HS-5 (cell line): ENCODE measurements at places on chromosomes 5 and 9.

GRCh38 chr5:157213527-157214243 is 33.0 kb downstream of the ITK start:
- DNase-seq, result no peak

DNA sequence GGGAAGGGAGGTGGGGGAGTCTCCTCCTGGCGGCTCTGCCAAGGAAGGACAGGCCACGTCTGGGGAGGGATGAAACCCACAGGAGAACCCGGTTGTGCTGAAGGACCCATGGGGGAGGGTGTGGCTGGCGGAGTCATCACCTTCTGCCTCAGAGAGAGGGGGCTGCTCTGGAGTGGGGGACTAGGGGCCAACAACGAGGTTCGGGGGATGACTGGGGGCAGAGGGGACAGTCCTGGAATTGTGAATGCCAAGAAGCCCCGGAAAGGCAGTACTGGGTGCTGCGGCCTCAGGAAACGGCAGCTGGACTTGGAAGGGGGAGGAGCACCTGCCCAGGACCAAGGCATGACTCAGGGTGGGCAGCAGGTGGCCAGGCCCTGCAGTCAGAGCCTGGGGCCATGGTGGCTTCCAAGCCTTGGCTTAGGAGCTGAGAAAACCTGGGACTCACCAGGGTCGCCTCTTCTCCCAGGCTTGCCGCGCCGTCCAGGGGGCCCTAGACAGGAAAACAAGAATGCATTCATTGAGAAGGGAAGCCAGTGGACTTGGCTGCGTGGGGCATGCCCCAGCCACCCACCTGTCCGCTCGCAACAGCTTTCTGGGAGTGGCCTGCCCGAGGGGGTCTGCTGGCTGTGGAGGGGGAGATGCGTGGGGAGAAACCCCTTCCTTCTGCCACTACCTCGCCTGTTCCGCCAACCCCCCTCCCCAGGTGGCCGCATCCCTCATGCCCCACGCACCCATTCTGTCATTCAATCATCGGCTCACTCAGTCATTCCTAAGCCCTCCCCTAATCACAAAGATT is 74.0 kb upstream of the PHYKPL start:
- no peak for DNase-seq

- DNase-seq, result no peak
Measured at GRCh38 chr9:87854580-87854955, 28.1 kb upstream of the SPATA31E1 start.

GRCh38 chr9:92133949-92134604 is 18.9 kb upstream of the SPTLC1 start:
- DNase-seq, result no peak

- no peak for DNase-seq
Measured at GRCh38 chr5:126538579-126538978, 56.4 kb downstream of the ALDH7A1 start.

DNA sequence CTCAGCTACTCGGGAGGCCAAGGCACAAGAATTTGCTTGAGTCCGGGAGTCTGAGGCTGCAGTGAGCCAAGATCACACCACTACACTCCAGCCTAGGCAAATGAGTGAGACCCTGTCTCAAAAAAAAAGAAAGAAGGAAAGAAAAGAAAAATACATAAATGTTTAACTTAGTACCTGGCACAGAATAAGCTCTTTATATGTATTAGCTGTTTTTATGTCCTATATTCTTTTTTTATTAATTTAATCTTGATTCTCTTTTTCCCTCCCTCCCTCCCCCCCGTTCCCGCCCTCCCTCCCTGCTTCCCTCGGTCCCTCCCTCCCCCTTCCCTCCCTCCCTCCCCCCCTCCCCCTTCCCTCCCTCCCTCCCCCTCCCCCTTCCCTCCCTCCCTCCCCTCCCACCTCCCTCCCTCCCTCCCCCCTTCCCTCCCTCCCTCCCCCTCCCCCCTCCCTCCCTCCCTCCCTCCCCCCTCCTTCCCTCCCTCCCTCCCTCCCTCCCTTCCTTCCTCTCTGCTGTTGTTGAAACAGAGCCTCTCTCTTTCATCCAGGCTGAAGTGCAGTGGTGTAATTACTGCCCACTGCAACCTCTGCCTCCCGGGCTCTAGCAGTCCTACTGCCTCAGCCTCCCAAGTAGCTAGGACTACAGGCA is 135.8 kb upstream of the GRHPR start:
- no peak for DNase-seq

DNA sequence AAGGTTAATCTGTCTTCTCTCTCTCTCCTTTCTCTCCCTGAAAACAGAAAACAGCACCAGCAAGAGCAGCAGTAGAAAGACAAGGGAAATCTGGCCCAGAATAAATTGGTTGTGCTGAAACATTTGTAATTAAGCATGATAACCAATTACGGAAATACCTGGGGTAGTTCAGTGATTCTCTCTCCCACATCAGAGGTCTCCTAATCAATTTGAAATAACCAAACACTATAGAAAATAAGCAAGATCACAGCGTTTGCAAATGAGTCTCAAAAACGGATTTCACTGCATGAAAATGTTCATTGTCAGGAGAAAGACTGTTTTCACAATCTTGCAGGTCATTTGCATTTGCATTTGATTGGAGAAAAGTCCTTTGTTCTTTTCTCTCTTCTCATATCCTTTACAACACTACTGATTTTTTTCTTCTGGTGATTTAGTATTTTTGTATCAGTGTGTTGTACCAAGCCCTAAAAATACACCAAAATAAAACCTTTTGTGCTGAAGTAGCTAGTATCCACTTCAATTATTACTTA is 36.8 kb upstream of the CDH6 start:
- no peak for DNase-seq

DNA sequence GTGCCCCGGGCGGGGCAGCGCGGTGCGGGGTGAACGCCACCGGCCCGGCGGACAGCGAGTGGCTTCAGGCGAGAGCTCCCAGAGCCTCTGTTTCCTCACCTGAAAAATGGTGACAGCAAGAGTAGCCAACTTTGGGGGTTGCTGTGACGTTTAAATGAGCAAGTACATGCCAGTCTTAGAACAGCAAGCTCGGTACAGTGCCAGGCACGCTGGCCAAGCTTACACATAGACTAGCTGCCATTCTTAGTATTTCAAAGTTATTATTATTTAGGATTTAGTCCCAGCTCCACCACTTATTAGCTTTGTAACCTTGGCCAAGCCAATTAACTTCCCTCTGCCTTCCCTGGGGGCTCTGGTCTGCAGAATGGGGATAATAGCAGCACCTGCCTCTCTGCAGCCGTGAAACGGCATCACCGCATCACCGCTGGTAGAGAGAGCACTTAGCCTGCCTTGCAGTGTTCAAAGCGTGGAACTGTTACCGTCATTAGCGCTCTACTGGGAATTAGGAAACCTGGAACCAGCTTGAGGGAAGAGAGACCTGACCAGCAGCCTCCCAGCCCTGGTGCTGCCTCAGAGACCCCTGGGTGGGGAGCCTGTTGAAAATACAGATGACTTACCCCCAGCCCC is at the start of gene C9orf50:
Gene C9orf50, minus strand, starts transcription at position 433 of the 627 bp plus-strand sequence. CDS start 527 bp downstream, outside the sequence.
- no peak for DNase-seq

- DNase-seq, result no peak
Measured at GRCh38 chr9:122118343-122119165, 25.4 kb upstream of the TTLL11 start.

DNA sequence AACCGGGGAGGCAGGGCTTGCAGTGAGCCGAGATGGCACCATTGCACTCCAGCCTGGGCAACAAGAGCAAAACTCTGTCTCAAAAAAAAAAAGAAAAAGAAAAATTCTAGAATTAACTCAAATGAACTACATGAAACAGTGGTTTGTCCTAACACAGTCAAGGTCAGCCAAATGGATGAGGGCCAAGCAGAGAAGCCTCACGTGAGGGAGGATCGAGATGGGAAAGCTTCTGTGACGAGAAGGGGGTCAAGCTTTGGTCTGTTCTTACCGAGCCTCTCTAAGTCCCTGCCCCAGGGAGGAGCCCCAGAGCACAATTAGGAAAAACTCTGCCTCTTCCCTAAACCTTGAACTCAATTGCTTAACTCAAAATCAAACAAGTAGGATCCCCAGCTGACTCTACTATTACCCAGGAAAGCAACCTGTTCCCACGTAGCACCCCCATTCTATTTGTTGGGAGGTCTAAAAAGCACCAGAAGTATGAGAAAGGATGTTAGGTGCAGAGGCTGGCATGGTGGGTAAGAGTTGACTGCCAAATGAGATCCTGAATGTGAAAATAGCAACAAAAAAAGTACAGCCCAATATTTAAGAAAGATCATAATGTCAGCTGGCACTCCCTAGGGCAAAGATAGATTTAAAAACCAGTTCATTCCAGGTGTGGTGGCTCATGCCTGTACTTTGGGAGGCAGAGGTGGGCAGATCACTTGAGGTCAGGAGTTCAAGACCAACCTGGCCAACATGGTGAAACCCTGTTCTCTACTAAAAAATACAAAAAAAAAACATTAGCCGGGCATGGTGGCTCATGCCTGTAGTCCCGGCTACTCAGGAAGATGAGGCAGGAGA is 7.2 kb downstream of the ALDH7A1 start:
- DNase-seq, result no peak

DNA sequence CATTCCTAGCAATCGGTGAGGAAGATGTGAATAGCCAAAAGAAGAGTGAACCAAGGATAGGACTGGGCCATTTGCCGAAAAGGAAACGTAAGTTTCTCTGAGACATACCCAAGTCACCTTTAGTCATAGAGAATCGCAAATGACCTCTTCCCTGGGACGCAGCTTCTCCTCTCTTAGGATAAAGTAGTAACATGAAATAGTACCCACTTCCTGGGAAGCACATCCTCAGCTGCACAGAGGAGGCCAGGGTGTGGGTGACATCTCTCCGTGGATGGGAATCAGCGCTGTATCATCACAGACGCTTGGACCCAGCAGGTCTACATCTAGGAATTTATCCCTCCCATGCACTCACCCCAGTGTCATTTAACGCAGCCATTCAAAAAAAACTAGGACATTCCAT is 120.9 kb upstream of the PHYKPL start:
- DNase-seq, result no peak

DNA sequence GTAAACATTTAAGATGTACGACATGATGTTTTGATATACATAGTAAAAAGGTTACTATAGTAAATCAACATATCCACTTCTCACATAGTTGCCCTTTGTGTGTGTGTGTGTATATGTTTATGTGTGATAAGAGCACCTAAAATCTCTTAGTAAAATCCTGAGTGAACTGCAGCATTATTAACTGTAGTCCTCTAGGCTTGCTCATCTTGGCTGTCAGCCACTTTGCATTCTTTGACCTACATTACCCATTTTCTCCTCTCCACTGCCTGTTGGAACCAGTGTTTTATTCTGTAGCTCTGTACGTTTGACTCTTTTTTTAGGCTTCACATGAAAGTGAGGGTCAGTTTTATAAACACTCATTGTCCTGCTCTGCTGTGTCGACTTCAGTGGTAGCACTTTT is 24.4 kb downstream of the C5orf22 start:
- DNase-seq, result no peak

DNA sequence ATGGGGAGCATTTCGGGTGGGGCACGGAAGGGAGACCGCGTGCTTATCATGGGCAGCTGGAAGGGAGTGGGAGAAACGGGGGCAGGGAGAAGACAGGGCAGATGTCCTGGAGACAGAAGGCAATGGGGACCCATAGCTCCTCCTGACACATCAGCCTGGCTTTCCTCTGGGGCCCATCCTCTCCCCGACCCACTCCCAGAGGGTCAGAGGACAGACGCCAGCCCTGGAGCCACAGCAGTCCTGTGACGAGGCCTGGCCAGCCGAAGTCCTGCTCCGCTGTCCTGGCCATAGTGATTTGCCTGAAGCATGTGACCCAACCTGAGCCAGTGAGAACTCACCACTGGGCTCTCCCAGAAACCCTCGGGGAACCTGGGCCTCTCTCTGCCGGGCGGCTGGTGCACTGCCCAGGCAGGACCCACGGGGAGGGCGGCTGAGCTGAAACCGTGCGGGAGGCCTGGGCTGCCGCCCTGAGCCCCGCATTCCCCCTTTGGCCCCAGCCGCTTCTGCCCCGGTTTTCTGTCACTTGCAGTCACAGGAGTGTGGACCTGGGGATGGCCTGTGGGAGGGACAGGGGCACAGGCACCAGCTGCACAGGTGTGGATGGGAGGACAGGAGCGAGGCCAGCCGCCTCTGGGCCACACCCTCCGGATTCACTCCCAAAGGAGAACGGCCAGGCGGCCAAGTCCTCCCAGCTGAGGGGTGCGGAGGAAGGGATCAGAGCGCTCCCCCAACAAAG is 19.8 kb downstream of the ADAMTS2 start:
- DNase-seq, result no peak

DNA sequence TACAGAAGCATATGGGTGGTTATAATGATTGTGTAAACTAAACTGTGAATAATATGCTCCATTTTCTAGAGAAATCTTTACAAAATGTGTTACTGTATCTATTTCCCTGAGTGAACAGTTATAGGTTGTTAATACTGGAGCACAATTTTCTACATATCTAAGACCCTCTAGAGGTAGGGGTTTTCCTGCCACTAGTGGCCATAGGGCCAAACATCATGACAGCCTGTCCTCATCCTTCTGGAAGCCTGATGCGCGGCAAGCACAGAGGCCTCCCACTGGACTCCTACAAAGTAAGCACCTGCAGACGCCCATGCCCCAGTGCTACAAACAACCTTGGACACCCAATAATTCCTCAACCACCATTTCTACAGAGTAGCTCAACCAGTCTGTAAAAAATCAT is 1.9 kb upstream of the SNX18 start:
- DNase-seq, result no peak

- no peak for DNase-seq
Measured at GRCh38 chr9:655875-656274, 185.6 kb upstream of the DMRT1 start.

- DNase-seq, result no peak
Measured at GRCh38 chr9:3331801-3332200, 194.0 kb downstream of the RFX3 start.

GRCh38 chr9:70564468-70565335 is 150.2 kb upstream of the KLF9 start:
- DNase-seq, result no peak

DNA sequence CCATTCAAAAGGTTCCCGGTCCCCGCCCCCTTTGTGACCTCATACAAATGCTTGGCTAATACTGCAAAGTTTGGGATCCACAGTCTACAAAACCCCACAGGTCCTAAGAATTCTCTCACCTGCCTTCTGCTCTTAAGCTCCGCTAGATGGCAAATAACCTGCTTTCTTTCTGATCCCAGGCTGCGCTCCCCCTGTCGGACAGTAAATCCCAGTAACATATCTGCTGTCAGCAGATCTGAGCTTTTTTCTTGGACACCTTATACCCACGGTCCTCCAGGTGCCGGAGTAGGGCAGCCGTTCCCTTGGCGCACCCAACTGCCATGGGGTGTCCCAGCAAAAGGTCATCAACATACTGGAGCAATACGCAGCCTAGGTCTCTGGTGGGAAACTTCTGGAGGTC is 39.0 kb upstream of the PPP1R26 start:
- no peak for DNase-seq

DNA sequence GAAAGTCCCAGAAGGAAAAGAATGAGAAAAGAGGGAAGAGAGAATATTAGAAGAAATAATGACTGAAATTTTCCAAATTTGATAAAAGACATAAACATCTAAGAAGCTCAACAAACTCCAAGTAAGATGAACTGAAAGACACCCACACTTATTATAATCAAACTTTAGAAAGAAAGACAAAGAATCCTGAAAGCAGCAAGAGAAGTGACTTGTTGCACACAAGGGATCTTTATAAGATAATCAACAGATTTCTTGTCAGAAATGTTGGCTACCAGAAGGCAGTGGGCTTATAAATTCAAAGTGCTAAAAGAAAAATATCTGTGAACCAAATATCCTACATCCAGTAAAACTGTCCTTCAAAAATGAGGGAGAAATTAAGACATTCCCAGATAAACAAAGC is 49.0 kb upstream of the FNIP1 start:
- no peak for DNase-seq

GRCh38 chr5:158809310-158809850 is 290.3 kb downstream of the EBF1 start:
- no peak for DNase-seq
